Lung (tissue), 17 donors: ENCODE measurements at places on chromosomes 4 and X. TPM values are rescaled to one million over a fixed set of nuclear protein-coding genes. Genes with fewer than 3 reads are reported as not detected.

GRCh38 chr4:107619066-107619465 is 101.0 kb downstream of the PAPSS1 start:
- no peak overlapping the region for H3K4me3 ChIP-seq
- H3K36me3 ChIP-seq = peaks cover under 1% of the 10 kb centered on the region
- DNase-seq = no peak
- H3K27ac ChIP-seq = no peak overlapping the region
- H3K4me1 ChIP-seq = no peaks in the 10 kb centered on the region
- no peaks in the 10 kb centered on the region for H3K27me3 ChIP-seq

- no peaks in the 10 kb centered on the region for H3K36me3 ChIP-seq
- H3K4me1 ChIP-seq = no peaks in the 10 kb centered on the region
- H3K27me3 ChIP-seq = no peaks in the 10 kb centered on the region
- no peak for DNase-seq
Observed at GRCh38 chr4:74402692-74403456, 37.9 kb downstream of the EREG start.

DNA sequence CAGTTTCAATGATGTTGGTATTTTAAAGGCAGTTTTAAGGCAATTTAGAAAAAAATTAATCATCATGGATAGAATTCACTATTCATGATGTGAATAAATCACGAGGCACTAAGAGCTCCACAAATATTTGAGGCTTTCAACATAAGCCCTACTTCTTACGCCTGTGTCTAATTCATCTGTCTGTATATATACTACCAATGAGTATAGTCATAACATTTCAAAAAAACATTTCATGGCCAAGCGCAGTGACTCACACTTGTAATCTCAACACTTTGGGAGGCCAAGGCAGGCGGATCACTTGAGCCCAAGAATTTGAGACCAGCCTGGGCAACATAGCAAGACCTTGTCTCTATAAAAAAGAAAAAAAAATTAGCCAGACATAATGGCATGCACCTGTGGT is 56.5 kb downstream of the FBXL5 start:
- DNase-seq = no peak
- H3K4me3 ChIP-seq = no peak overlapping the region
- H3K27me3 ChIP-seq = no peaks in the 10 kb centered on the region
- H3K36me3 ChIP-seq = peaks cover 26% of the 10 kb centered on the region

DNA sequence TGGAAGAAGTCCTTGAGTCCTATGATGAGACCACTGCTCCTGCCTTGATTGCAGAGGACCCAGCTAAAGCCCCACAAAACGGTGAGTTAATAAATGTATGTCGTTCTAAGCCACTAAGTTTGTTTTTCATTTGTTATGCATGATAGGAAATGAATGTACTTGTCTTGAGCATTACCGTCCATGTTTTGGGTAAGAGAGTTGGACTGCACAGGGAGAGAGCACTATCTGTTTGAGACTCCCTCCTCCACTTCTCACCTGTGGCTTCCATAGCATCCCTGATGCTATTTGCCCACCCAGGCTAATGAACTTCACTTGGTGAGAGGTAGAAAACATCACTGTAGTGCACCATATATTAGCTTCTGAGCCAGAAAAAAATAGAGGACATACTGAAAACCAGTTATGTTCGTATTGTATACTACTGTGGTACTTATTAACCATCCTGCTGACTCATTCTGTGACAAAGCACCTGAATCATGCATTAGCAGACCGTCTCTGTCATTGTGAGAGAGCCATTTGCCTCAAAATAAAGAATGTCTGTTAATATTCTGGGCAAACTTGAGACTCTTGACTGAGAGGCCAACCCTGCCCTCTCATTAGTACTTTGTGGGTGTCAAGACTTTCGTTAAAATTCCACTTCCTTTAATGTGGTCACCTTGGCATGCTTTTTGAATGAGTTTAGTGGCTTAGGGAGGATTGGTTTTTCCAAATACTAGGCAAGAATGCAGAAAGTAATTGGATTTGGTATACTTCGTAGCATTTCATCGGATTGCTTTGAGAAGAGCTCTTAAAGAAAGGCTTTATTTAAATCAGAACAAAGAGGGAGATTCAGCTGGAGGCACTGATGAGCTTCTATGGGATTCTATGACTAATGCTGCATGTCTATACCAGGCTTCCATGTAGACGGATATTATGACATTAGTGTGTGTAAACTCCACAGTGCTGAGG is 99.3 kb upstream of the GRPR start:
- H3K27me3 ChIP-seq = no peaks in the 10 kb centered on the region
- no peak overlapping the region for H3K4me3 ChIP-seq
- DNase-seq = no peak
- no peaks in the 10 kb centered on the region for H3K4me1 ChIP-seq

DNA sequence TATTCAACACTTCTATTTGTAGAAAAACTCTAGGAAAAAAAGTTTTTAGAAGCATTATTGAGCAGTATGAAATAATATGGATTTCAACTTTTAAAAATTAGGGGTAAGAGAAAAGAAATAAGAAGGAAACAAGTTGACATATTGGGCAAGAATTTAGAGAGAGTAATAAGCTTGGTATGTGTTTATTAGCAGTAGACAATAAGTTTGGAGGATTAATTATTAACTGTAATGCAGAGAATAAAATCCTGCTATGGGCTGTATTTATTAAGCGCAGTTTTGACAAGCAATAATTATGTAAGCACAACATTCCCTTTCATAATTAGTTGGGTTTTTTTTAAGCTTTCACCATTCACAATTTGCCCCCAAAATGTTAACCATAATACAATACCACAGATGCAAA is 162.7 kb upstream of the SLC7A11 start:
- H3K27me3 ChIP-seq = no peaks in the 10 kb centered on the region
- H3K4me1 ChIP-seq = peaks cover 15% of the 10 kb centered on the region
- DNase-seq = no peak
- H3K4me3 ChIP-seq = no peak overlapping the region

The ADGRG2 gene
- total RNA-seq = 10.5 TPM

DNA sequence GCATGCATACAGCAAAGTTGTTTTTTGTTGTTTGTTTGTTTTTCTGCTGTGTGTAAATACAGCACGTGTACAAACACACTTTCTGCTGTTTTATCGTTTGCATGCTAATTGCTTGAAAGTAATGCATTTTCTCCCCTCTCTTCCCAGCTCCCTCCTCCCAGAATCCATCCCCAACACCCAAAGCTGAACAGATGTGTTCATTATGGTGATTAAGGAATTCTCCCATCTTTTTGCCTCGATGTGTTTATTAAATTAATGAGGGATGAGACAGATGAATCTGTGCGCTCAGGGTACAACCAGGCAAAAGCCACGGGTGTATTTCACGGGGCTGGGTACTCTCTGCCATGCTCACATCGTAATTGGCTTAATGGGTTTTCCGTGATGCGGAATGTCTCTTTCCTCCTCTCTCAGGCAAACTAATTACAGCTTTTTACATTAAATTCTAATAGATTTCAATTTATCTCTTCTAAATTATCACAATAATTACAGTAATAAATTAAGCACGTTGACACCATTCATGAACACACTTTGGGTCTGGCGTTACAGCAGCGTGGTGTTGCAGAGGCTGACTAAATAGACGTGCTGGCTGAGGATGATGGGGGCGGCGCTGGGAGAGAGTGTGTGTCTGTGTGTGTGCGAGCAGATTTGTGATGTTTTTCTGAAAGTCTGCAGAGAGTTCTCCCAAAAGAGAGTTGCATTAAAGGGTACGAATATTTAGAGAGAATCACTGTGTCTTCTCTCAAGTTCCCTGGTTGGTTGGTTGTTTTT is 117.7 kb downstream of the CRLF2 start:
- H3K4me3 ChIP-seq = no peak overlapping the region
- DNase-seq = no peak
- H3K36me3 ChIP-seq = no peaks in the 10 kb centered on the region
- no peak overlapping the region for H3K27ac ChIP-seq

- DNase-seq = peak; percentile 35
- peaks cover 6% of the 10 kb centered on the region for H3K36me3 ChIP-seq
- no peaks in the 10 kb centered on the region for H3K27me3 ChIP-seq
- peak overlapping the region; percentile 93 for H3K27ac ChIP-seq
- H3K4me1 ChIP-seq = peaks cover 7% of the 10 kb centered on the region
Observed at GRCh38 chr4:73068491-73069337, 802 bp downstream of the COX18 start.

GRCh38 chrX:55005256-55005655 is 5.1 kb downstream of the APEX2 start:
- H3K4me3 ChIP-seq = no peak overlapping the region
- DNase-seq = no peak
- H3K27me3 ChIP-seq = no peaks in the 10 kb centered on the region
- peaks cover 9% of the 10 kb centered on the region for H3K36me3 ChIP-seq
- H3K27ac ChIP-seq = no peak overlapping the region
- no peaks in the 10 kb centered on the region for H3K4me1 ChIP-seq

The DMRTC1 gene
- total RNA-seq = 1.2 TPM

DNA sequence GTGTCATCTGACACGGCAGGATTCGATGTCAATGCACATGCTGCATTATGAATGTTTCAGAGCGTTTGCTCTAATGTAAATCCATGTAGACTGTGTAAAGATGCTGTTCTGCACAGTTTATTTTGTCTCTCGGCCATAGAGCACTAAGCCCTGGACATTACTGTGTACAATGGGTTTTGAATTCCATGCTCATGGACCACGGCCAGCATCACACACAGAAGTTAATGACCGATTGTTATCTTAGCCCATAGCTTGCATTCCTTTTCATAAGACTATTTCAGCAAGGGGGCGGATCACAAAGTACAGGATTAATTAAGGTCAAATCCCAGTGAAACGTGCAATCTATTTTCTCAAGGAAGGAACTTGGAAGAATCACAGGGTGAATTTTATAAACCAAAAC is 286.1 kb upstream of the TENM3 start:
- no peaks in the 10 kb centered on the region for H3K36me3 ChIP-seq
- no peak overlapping the region for H3K4me3 ChIP-seq
- no peak overlapping the region for H3K27ac ChIP-seq
- H3K27me3 ChIP-seq = no peaks in the 10 kb centered on the region
- no peaks in the 10 kb centered on the region for H3K4me1 ChIP-seq

GRCh38 chrX:119698845-119699244 is 5.9 kb upstream of the SEPTIN6 start:
- H3K4me3 ChIP-seq = no peak overlapping the region
- H3K27ac ChIP-seq = no peak overlapping the region
- H3K4me1 ChIP-seq = no peaks in the 10 kb centered on the region
- H3K27me3 ChIP-seq = no peaks in the 10 kb centered on the region

DNA sequence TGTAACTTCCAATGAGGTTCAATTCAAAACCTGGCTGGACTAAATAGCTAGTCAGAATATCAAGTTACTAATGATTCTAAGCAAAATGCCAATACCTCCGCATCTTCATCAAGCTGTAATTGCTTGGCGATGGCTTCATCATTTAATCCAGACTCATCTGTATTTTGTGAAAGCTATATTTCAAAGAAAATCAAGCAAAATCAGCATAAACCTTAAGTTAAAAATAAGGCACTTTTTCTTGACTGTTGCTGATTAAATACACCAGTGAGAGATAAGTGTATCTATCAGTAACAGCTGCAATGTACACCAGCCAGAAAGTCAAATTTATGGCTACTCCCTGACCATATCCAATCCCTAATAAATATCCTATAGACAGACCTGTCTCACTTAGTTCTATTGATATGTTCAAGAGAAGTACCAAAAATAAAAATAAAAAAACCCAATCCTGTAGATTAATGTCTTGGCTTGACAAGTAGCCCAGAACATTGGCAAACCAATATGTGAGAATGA is 39.6 kb downstream of the RFC1 start:
- no peaks in the 10 kb centered on the region for H3K27me3 ChIP-seq
- no peak for DNase-seq
- H3K4me3 ChIP-seq = no peak overlapping the region
- peaks cover 18% of the 10 kb centered on the region for H3K36me3 ChIP-seq
- no peak overlapping the region for H3K27ac ChIP-seq
- peaks cover 3% of the 10 kb centered on the region for H3K4me1 ChIP-seq

The VEGFC gene
- total RNA-seq = 22.5 TPM

- H3K27me3 ChIP-seq = no peaks in the 10 kb centered on the region
- H3K4me3 ChIP-seq = no peak overlapping the region
- peaks cover 3% of the 10 kb centered on the region for H3K4me1 ChIP-seq
- H3K27ac ChIP-seq = no peak overlapping the region
Observed at GRCh38 chr4:15714646-15715435, 12.0 kb downstream of the BST1 start.

DNA sequence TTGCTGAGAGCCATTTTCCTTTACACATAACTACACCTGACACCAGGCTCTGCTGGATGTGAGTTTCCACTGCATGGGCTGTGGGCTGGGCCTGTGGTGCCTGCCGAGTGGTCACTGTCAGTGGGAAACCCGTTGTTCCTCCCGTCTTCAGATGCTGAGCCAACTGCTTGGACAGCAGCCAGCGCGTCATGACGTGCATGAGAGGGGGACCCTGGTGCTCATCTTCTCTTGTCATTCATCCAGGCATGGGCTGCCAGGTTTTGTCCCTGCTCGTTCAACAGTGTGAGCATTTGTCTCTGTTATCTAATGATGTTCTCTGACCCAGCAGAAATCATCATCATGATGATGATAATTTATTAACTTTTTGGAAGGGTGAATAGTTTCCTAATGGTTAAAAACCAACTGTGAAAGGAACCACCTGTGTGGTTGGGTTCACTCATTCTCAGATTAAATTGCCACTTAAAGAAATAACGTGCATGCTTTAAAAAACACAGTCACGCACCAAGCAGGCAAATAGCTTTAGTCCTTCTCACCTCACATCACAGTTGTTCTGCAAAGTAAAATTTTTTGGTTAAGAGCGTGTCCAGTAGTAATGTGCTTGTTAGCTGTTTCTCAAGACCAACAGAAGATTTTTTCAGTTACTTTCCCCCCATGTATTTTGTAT is 19.9 kb upstream of the CLDN34 start:
- peaks cover 5% of the 10 kb centered on the region for H3K27me3 ChIP-seq
- no peak for DNase-seq
- no peak overlapping the region for H3K27ac ChIP-seq
- no peak overlapping the region for H3K4me3 ChIP-seq

GRCh38 chrX:16930392-16930791 is 16.1 kb upstream of the REPS2 start:
- no peak overlapping the region for H3K27ac ChIP-seq
- H3K4me1 ChIP-seq = peaks cover 3% of the 10 kb centered on the region
- DNase-seq = no peak
- H3K36me3 ChIP-seq = no peaks in the 10 kb centered on the region
- H3K4me3 ChIP-seq = no peak overlapping the region
- H3K27me3 ChIP-seq = peaks cover 19% of the 10 kb centered on the region

- H3K4me3 ChIP-seq = no peak overlapping the region
- peak; percentile 0 for DNase-seq
- peaks cover 4% of the 10 kb centered on the region for H3K27me3 ChIP-seq
- no peaks in the 10 kb centered on the region for H3K36me3 ChIP-seq
- H3K4me1 ChIP-seq = no peaks in the 10 kb centered on the region
Observed at GRCh38 chrX:151724563-151725337, 8.9 kb downstream of the FATE1 start.
